ENCODE measurements at places on chromosomes 11 and 22. TPM values are rescaled to one million over a fixed set of nuclear protein-coding genes. Genes with fewer than 3 reads are reported as not detected.

FADS3 gene
- total RNA-seq, result 12.1 TPM

SMTNL1 gene
- not detected for total RNA-seq

- DNase-seq, result no peak
Observed at GRCh38 chr11:33412241-33412640, 155.1 kb downstream of the HIPK3 start.

DNA sequence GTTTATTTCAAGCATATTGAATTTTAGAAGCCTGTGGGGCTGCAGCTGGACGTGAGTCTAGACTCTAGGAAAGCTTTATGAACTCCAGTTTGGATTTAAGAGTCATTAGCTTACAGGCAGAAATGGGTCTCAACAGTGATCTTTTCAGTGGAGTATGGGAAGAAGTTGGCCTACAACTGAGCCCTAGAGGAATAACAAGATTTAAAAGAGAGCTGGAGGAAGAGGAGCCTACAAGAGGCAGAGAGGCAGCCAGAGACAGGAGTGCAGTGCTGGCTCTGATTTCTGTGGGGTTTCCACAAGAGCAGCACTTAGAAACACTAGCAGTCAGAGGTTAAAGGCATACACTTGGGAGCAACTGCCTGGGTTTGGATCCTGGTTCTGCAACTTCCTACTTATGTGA, 17.9 kb downstream of the APOL5 start:
- DNase-seq, result no peak

- no peak for DNase-seq
Observed at GRCh38 chr11:4751201-4751600, 18.5 kb downstream of the OR51F1 start.

GRCh38 chr11:81658722-81659121, 1074.9 kb downstream of the FAM181B start:
- peak; percentile 11 for DNase-seq
